ENCODE measurements at places on chromosomes 13 and 19. TPM values are rescaled to one million over a fixed set of nuclear protein-coding genes. Genes with fewer than 3 reads are reported as not detected.
A peak's percentile ranks its signal among the peaks of the same experiment; 100 is the strongest.

DNA sequence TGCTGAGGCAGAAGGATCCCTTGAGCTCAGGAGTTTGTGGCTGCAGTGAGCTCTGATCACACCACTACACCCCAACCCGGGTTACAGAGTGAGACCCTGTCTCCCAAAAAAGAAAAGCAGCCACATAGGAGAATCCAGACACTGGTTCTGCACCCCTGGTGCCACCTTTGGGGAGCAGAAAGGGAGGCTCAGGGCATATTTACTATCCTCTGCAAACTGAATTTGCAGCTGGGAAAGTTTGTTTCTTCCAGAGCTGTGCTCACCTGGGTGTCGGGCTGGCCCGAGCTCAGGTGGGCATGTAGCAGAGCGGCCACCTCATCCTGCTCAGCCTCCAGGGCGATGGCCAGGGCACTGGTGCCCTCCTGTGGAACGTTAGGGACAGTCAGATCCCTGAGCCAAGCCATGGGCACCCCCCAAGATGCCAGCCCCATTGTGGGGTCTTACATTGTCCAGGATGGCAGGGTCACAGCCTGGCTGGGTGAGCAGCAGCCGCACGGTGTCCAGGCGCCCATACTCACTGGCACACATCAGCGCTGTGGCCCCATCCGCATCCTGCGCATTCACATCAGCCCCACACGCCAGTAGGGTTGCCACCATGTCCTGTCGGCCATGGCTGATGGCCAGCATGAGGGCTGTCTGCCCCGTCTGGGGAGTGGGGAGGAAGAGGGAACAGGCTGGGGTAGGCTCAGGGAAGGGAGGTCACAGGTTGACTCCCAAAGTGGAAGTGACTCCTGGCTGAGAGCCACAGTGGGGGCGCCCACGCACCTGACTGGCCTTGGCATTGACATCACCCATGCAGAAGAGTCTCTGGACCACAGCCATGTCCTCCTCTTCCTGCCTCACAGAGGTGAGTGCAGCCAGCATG, 3.1 kb downstream of the RPS28 start:
- DNase-seq = no peak
- peaks cover 4% of the 10 kb centered on the region for H3K36me3 ChIP-seq
- H3K4me1 ChIP-seq = peaks cover 25% of the 10 kb centered on the region
- H3K27ac ChIP-seq = no peak overlapping the region
- H3K27me3 ChIP-seq = no peaks in the 10 kb centered on the region

DNA sequence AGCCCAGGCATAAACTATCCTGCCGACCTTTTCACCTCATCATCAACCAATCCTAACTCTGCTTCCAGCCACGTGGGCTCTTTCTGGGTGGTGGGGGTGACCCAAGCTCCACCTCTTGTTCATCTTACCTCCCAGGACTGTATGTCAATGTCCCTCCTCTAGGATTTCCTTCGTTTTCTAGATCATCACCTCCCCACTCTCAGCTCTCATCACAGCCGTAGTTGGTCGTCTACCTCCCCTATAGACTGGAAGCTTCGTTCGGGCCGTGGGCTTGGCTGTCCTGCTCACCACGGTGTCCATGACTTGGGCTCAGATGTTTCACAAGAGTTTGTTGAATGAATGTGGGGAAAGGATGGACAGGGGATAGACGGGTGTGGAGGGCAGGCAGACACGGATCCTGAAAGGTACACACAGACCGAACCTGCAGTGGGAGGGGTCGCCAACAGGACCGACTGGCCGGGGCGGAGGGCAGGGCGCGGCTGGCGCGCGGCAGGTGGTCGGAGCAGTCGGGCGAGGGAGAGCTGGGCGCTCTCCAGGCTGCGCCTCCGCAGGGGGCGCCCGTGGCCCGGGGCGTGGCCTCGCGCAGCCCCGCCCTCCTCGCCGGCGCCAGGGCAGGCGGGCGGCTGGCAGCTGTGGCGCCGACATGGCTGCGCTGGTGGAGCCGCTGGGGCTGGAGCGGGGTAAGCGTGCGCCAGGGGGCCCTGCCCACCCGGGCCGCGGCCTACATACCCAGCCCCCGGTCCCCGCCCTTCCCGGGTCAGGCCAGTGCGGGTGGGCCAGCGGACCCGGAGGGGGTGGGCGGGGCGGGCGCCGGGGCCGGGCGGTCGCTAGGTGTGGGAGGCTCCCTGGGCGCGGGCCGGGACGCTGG, at the start of gene LIN7B:
LIN7B (plus strand) TSS at position 609 of the 868 bp plus-strand sequence; CDS start at position 644, 35 bp downstream.
- peak; percentile 87 for DNase-seq
- peak within 1 kb of the TSS; percentile 66 for H3K4me3 ChIP-seq
- no peaks in the 10 kb centered on the region for H3K36me3 ChIP-seq
- H3K4me1 ChIP-seq = peaks cover 19% of the 10 kb centered on the region
- H3K27ac ChIP-seq = peak within 1 kb of the TSS; percentile 72

GRCh38 chr13:34070006-34070405, 252.1 kb downstream of the RFC3 start:
- H3K4me1 ChIP-seq = no peaks in the 10 kb centered on the region
- no peak overlapping the region for H3K4me3 ChIP-seq
- no peak for DNase-seq

- no peaks in the 10 kb centered on the region for H3K4me1 ChIP-seq
- H3K4me3 ChIP-seq = no peak overlapping the region
- H3K27ac ChIP-seq = no peak overlapping the region
- no peaks in the 10 kb centered on the region for H3K27me3 ChIP-seq
- H3K36me3 ChIP-seq = peaks cover 72% of the 10 kb centered on the region
Observed at GRCh38 chr19:10911579-10912363, 16.7 kb downstream of the YIPF2 start.

DNA sequence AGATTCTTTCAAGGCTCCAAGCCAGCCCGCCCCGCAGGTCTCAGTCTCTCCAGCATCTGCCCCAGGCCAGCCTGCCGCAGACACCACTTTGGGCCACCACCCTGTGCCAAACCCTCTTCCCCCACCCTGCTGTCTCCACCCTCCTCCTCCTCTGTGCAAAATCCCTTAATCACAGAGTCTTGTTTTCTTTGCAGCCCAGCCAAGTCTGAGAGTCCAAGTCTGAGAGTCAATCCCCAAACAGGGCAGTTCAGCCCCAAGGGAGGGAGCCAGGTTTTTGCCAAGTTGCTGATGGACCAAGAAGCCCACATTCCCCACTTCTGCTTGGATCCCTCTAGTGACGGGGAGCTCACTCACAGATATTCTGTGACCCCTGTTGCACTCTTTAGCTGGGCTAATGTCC, 3.1 kb downstream of the ADAMTS10 start:
- no peak overlapping the region for H3K27ac ChIP-seq
- H3K4me3 ChIP-seq = no peak overlapping the region
- peaks cover 18% of the 10 kb centered on the region for H3K4me1 ChIP-seq

DNA sequence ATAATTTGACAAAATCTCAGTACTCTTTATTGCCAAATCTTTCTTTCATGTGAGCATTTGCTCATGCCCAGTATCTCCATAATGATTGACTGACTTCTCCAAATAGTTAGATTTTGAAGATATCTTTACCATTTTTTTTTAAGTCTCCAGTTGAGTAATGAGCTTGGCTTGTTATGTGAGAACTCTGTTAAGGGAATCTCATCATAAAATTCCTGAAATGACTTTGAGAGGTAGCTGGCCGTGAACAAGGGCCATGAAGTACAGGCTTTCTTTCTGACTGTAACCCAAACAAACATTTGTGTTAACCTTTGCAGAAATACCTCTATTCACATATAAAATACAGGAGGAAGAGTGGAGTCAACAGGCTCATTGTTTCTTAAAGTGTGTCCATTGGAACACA, 449.7 kb downstream of the IRS2 start:
- H3K27me3 ChIP-seq = no peaks in the 10 kb centered on the region
- H3K36me3 ChIP-seq = no peaks in the 10 kb centered on the region
- H3K4me1 ChIP-seq = no peaks in the 10 kb centered on the region
- no peak overlapping the region for H3K27ac ChIP-seq

DNA sequence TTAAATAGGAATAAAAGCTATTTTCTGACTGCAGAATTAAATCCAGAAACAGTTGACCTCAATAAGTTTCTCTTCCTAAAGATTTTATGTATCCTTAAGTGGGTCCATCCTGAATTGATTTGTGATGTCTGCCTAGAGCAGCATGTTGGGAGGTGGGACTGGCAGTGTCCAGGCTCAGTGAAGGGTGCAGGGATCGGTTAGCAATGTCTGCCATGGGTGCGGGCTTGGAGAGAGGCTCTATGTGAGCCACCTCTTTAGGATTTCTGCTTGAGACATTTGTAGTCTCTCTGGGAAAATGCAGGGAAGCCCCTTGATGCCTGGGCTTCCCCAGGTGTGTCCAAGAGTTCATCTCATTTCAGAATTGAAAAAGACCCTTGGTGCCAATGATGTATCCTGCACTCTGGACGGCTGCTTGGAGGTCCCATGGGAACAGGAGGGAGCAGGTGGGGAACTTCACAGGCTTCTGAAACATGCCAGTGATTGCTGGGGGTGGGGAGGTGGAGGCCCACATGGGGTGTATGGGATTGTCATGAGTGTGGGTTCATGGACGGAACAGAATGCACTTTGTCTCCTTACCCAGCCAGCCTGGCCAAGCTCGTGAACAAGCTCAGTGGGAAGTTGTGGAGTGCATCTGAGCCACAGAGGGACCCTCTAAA, 6.2 kb upstream of the COLGALT1 start:
- H3K36me3 ChIP-seq = no peaks in the 10 kb centered on the region
- no peak overlapping the region for H3K27ac ChIP-seq
- no peaks in the 10 kb centered on the region for H3K4me1 ChIP-seq
- H3K27me3 ChIP-seq = no peaks in the 10 kb centered on the region
- no peak for DNase-seq

DNA sequence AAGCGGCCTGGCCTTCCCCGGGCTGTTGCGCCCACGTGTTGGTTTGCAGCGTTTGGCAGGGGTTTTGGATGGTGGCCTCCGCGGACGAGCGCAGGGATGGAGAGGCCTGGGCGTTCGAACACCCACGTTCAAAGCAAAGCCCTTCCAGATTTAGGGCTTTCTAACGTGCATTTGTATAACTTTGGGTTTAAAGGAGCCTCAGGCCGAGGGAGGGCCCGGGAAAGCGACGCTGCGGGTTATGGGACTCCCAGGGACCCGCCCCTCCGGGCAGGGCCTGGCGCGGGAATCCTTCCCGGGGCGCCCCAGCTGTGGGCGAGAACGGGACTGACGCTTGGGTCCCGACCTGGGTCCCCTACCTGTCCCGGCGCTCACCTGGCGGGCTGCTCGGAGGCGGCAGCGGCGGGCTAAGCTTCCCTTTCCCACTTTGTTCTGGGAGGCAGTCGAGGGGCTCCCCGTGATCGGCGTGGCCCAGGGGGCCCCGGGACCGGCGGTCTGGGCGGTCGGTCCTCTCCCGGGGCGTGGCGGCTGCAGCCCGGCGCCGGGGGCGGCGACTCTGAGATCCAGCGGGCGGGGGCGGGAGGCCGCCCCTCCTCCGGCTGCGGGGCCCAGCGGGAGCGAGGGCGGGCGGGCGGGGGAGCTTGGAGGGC, at the start of gene FBXO17:
FBXO17 (minus strand) TSS at position 529 of the 647 bp plus-strand sequence. CDS start 25,423 bp downstream, outside the sequence.
- no peaks in the 10 kb centered on the region for H3K4me1 ChIP-seq
- no peaks in the 10 kb centered on the region for H3K36me3 ChIP-seq
- H3K4me3 ChIP-seq = no peak within 1 kb of the TSS
- no peak for DNase-seq

DNA sequence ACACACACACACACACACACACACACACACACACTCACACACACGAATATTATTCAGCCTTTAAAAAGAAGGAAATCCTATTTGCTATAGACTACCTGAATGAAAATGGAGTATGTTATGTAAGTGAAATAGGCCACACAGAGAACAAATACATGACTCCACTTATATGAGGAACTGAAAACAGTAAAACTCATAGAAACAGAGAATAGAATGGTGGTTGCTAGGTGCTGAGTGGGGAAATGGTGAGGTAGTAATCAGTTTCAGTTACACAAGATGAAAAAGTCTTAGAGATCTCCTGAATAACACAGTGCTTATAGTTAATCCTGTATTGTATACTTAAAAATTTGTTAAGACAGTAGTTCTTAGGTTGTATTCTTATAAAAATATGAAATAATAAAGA, 8.2 kb downstream of the ZNF677 start:
- H3K4me1 ChIP-seq = no peaks in the 10 kb centered on the region
- no peak overlapping the region for H3K4me3 ChIP-seq
- no peaks in the 10 kb centered on the region for H3K27me3 ChIP-seq

DNA sequence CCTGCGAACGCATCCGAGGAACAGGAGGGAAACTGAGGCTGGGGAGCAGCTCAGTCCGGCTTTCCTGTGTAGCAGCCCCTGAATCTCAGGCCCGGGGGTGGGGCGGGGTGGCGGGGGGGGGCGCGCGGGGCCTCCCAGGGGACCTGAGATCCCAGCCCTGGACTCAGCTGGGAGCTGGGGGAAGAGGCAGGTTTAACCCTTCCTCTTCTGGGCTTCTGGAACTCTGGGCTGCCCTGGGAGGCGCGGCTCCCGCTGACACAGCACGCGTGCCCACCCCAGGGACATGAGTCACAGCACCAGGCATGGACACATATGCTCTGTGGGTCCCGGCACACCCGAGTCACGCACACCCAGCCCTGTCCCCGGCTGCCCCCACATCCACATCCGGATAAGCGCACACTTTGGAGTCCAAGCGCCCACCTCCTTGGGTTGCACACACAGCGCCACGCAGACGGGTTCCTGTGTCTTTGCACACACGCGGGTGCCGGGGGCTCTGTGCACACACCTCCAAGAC, 3.5 kb upstream of the CIRBP start:
- peak; percentile 47 for DNase-seq
- H3K27me3 ChIP-seq = no peaks in the 10 kb centered on the region

DNA sequence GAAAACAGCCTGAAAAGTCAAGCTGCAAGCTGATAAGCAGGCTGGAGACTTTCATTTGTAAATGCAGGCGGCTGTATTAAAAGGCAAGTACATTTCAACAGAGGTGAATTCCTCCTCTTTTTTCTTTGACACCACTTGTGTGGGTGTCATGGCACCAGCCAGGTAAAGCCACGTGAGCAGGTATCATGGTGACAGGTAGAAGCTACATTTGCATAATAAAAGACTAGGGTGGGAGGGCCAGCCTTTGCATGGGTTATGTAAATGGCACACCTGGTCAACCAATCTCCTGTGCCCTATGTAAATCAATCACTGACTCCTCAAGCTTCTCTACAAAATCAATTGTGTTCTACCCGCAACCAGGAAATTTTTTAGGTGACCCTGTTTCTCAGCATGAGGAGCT, 68.2 kb downstream of the ZNF100 start:
- no peak for DNase-seq
- H3K27me3 ChIP-seq = no peaks in the 10 kb centered on the region
- no peak overlapping the region for H3K4me3 ChIP-seq
- H3K36me3 ChIP-seq = no peaks in the 10 kb centered on the region

DNA sequence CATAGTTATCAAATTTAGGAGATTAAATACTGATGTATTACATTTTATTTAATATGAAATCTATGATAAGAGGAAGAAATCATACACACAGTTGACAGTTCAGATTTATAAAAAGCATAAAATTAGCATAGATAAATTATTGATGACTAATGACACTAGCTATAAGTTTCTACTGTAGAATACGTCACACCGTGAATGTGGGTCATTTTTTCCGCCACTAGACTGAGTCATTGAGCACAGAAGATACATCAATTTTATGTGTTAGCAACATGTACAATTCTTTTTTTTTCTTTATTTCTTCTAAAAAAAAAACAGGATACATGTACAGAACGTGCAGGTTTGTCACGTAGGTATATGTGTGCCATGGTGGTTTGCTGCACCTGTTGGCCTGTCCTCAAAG, 22.2 kb downstream of the AP2S1 start:
- H3K27me3 ChIP-seq = no peaks in the 10 kb centered on the region
- no peaks in the 10 kb centered on the region for H3K36me3 ChIP-seq
- H3K27ac ChIP-seq = no peak overlapping the region
- no peak overlapping the region for H3K4me3 ChIP-seq
- no peaks in the 10 kb centered on the region for H3K4me1 ChIP-seq

PCDH20 gene
- total RNA-seq = not detected

CEACAM3 gene
- not detected for total RNA-seq

TMEM272 gene
- 3.5 TPM for total RNA-seq

HRC gene
- not detected for total RNA-seq

COL5A3 gene
- total RNA-seq = 0.05 TPM

MYO1F gene
- 347 TPM for total RNA-seq

MRPL4 gene
- 45.8 TPM for total RNA-seq

KANK3 gene
- total RNA-seq = 4.4 TPM

KLF1 gene
- 0.41 TPM for total RNA-seq
